Stimulated activated CD8-positive, alpha-beta memory T cell treated with anti-CD3 and anti-CD28 coated beads, Interleukin-7, amount 100 ng/mL, for 1 hour (primary cell): ENCODE measurements at places on chromosomes 3 and 15.

DNA sequence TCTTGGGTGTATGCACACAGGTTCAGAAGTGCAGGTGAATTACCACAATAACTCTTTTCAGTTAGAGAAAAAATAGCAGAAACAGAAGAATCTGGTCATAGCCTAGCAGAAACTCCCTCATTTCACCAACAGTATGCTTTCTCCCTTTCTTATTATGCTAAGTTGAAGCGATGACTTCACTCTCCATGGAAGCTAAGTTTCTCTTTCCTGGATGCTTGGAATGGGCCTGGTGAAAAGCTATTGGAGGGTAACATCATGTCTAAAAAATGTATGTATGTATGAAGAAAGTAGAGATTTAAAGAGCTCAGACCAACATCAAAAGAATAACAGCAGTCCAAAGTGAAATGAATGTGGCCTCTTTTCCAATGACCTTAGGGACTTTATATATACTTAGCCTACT is 145.5 kb downstream of the TIGIT start:
- DNase-seq = no peak

GRCh38 chr3:189833266-189833665 is 202.1 kb downstream of the TP63 start:
- no peak for DNase-seq

DNA sequence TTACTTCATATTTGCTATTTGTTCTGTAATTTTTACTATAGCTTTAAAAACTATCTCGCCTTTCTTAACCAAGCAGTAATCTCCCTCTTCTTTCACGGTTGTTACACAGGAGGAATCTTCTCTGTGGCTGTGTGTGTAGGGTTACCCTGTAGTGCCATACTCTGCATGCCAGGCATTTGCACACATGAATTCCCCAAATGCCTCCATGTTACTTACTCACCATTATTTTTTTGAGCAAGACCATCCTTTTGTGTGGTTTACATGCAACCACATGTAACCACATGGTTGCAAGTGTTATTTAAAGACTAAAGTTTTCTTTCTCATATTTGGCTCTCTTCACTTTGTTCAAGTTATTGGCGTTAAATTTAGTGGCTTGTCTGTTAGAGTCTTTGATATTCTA is 45.5 kb downstream of the HPS3 start:
- DNase-seq = no peak

- DNase-seq = no peak
Observed at GRCh38 chr3:196140224-196140623, 58.3 kb upstream of the TFRC start.

- DNase-seq = no peak
Observed at GRCh38 chr3:129723558-129724324, 117.3 kb upstream of the PLXND1 start.

GRCh38 chr3:24963762-24964625 is 464.1 kb upstream of the RARB start:
- DNase-seq = no peak

DNA sequence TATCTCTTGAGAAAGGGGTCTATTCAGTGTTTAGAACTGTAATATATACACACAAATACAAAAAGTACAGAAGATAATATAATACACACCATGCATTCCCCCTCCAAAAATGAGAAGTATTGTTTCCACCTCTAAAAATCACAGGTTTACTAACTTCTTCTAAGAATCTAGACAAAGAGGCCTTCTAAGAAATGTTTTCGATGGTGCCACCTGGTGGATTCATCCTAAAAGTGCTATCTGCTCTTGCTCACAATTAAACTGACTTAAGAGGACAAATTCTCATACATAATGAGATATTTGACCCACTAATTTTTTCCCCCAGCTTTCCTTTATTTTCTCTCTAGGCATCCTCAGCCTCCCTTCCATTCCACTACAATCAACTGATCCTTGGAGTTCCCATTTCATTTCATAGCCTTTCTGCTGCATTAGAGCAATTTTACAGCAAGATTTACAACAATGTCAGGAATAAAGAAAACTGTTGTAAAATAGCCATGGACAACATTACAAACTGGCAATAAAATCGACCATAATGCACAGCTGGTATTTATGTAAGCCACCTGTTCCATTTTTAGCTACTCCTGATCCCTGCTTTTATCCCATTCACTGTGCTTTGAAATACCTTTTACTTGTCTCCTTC is 124.6 kb downstream of the ARRDC4 start:
- no peak for DNase-seq

- no peak for DNase-seq
Observed at GRCh38 chr15:65337436-65338070, 33.1 kb downstream of the RNU5B-1 start.

- DNase-seq = no peak
Observed at GRCh38 chr3:188084752-188085583, 69.0 kb upstream of the LPP start.

DNA sequence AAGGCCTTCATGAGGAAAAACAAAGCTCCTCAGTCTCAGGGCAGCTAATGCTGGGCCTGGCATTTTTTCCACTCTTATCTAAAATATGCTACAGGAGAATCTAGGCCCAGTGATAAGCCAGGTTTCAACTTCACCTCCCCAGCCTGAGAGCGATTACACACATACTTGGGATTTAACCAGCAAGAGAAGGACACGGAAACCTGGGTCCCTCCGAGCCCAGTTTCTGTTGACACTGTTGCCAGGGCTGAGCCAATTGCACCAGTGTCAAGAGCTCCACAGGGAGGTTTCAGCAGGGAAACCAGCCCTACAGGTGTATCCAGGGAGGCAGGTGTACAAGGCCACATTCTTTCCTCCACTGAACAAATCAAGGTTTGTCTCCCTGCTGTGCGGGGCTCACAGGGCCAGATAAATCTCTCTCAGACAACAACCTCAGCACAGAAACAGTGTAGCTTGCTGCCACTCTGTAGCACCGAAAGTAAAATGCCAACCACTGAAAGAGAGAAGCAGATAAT is 85.4 kb downstream of the MAGI1 start:
- no peak for DNase-seq

DNA sequence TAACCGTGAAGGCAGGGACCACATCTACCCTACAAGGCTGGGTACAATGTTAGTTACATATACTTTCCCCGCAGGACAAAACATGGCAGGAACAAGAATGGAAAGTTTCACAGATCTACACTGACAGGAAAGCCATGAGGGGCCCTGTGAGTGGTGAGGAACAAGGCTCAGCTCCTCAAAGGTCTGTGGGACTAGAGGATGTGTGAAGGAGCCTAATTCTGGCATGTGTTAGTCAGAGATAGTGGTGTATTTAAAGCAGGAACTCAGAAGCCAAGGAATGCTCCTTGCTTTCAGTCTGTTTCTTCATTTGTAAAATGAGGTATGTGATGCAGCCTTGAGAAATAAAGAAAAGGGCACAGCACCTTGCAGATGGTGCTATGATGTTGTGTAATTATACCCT is 25.1 kb downstream of the ETV5 start:
- no peak for DNase-seq

DNA sequence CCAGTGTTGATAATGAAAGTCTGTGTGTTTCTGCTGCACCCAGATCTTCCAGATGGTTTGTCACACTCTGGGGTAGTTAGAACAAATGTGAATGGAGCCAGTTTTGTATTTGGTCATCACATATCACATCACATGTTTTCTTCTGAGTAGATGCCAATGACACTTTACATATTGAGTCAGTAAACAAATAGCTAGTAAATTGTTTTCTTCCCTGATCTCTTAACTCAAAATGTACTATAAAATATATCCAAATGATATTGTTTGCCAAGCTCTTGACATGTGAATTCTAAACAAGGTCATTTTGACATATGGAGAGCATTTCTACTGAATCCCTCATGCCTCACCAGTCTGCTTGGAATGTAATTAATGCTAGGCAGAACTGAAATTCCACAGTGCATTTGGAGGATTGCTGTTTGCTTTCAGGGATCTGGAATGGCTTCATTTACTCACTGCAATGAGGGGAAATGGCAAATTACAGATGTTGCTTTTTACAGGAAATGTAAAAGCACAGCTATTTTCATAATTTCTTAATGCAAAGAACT is 45.0 kb downstream of the PDHB start:
- DNase-seq = no peak

DNA sequence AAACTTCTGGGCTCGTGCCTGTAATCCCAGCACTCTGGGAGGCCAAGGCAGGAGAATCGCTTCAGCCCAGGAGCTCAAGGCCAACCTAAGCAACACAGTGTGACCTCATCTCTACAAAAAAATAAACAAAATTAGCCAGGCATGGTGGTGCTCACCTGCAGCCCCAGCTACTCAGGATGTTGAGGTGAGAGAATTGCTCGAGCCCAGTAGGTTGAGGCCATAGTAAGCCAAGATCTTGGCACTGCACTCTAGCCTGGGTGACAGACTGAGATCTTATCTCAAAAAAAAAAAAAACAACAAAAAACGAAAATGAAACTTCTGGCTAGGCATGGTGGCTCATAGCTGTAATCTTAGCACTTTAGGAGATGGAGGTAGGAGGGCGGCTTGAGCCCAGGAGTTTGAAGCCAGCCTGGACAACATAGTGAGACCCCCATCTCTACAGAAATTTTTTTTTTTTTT is 53.7 kb downstream of the PIK3CB start:
- DNase-seq = peak; percentile 4

GRCh38 chr3:193853511-193854219 is 260.7 kb downstream of the OPA1 start:
- no peak for DNase-seq

- DNase-seq = no peak
Observed at GRCh38 chr15:26739791-26740190, 33.1 kb downstream of the GABRB3 start.

- DNase-seq = no peak
Observed at GRCh38 chr3:171688002-171688401, 122.3 kb downstream of the PLD1 start.

GRCh38 chr15:76439542-76439941 is 103.0 kb downstream of the ISL2 start:
- no peak for DNase-seq

GRCh38 chr15:41022487-41023090 is 69.3 kb downstream of the CHAC1 start:
- DNase-seq = no peak

DNA sequence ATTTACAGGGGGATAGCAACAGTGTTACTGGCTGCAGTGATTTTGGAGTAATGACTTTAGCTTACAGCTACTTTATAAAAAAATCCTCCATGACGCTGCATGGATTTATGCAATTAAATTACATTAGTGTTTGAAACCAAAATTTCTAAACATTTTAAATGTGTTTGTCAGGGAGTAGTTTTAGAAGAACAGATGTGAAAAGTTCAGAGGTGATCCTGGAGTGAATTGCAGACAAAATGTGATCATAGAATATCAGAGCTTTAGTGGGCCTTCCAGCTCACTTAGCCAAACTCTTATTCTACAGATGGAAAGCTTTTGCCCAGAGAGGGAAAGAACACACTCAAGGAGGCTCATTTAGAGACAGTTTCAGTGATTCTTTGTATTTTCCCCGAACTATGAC is 376.3 kb downstream of the LPP start:
- DNase-seq = no peak

DNA sequence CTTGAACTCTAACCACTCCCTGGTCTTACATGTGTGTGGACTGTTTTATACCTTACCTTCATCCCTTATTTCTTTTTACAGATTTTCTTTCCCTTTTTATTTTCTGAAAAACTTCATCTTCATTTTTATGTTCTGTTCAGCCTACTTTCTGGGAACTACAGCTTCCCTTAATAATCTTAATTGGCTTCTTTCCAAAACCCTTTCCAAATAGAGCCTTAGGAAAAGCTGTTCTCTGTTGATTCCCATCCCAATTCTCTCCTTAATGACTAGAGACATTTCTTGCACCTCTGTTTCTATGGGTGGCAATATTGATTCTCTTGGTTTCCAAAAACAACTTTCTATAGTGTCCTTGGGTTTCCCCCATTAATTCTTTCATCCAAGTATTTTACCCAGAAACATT is 134.8 kb downstream of the DUT start:
- DNase-seq = no peak

- no peak for DNase-seq
Observed at GRCh38 chr15:69608661-69609060, 156.0 kb downstream of the RPLP1 start.

GRCh38 chr3:194750491-194750828 is 64.8 kb downstream of the FAM43A start:
- no peak for DNase-seq

- DNase-seq = no peak
Observed at GRCh38 chr3:13352621-13353131, 67.4 kb downstream of the NUP210 start.

GRCh38 chr15:29891096-29891457 is 68.8 kb upstream of the TJP1 start:
- no peak for DNase-seq

GRCh38 chr15:91318931-91319330 is 218.9 kb downstream of the SV2B start:
- no peak for DNase-seq

GRCh38 chr3:182892226-182892625 is 88.1 kb downstream of the DCUN1D1 start:
- no peak for DNase-seq

DNA sequence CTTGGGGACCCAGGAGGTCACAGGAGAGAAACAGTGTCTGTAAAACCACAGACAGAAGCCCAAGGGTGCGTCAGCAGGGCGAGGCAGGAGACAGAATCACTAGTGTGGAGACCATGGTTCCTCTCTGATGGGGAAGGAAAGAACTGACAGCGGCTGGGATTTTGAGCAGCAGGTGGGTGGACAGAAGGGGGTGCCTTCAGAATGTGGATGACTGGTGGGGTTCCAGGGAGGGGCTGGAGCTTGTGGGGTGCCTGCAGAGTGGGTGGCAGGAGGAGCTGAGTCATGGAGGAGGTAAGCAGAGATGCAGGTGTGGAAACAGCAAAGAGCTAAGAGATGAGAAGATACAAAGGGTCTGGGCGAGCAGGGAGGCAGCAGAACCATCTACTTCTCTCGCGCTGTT is 124.2 kb downstream of the GABRB3 start:
- DNase-seq = no peak

- DNase-seq = no peak
Observed at GRCh38 chr15:67300266-67301025, 45.9 kb downstream of the IQCH start.

DNA sequence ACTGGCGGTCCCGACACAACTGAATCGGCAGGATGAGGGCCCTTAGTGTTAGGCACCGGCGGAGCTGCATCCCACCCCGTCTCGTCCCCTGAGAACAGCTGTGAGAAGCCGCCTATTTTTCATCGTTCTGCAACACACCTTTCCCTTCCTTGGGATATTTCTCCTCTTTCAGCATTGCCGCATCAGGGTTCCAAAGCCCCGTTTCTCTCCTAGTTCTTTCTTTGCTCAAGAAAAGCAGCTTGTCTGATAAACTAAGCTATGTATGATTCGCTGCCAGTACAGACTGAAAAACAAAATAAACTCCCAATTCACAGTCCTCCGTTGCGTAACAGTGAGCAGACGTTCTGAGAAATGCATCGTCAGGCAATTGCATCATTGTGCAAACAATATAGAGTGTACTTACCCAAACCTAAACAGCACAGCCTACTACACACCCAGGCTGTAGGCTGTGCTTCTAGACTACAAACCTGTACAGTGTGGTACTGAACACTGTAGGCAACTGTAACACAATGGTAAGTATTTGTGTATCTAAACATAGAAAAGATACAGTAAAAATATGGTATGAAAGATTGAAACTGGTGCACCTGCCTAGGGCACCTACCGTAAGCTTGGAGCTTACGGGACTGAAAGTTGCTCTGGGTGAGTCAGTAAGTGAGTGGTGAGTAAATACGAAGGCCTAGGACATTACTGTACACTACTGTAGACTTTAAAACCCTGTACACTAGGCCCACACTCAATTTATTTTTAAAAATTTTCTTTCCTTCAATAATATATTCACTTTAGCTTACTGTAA is 8.9 kb upstream of the ADAMTS17 start:
- DNase-seq = no peak
